ENCODE measurements at places on chromosomes 12 and 14. TPM values are rescaled to one million over a fixed set of nuclear protein-coding genes. Genes with fewer than 3 reads are reported as not detected.

DNA sequence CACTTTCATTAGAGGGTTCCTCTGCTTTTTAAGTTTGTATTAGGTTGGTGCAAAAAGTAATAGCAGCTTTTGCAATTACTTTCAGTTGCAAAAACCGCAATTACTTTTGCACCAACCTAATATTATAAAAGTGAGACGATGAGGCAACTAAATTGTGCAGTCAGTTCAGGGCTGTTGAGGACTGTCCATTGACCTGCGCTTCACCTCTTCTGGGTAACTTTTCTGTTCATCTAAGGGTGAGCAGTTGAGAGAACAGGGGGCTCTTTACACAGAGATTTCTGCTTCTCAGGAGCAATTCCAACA lies 191.3 kb downstream of the AACS start:
- no peaks in the 10 kb centered on the region for H3K4me1 ChIP-seq
- H3K4me3 ChIP-seq, result no peak overlapping the region
- no peak overlapping the region for H3K27ac ChIP-seq
- H3K27me3 ChIP-seq, result peaks cover 70% of the 10 kb centered on the region
- no peaks in the 10 kb centered on the region for H3K36me3 ChIP-seq
- DNase-seq, result no peak

ATP23 gene
- 5.2 TPM for total RNA-seq

DNA sequence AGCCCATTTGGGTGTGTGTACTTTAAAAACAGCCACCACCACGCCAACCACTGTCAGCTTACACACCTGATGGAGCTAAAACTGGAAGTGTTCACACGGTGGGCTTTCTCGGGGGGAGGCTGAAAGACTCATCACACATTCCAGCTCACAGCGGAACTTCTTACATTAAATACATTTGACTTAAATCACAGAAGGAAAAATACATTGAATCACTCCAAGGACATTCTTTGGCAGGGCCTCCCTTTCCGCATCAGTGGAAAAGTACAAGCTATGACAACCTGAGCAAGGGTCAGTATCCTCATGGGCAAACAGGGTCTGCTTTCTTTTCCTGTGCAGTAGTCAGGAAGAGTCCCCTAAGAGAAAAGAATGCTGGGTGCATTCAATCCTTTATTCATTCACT lies 31.0 kb upstream of the TC2N start:
- no peak overlapping the region for H3K27ac ChIP-seq
- peaks cover 12% of the 10 kb centered on the region for H3K27me3 ChIP-seq
- no peaks in the 10 kb centered on the region for H3K36me3 ChIP-seq

GRCh38 chr12:65294641-65295262 lies 16.3 kb downstream of the MSRB3 start:
- H3K36me3 ChIP-seq, result peaks cover 3% of the 10 kb centered on the region
- no peak for DNase-seq
- no peaks in the 10 kb centered on the region for H3K27me3 ChIP-seq
- H3K4me1 ChIP-seq, result peaks cover 7% of the 10 kb centered on the region
- H3K27ac ChIP-seq, result no peak overlapping the region

All from type B pancreatic cell (in vitro differentiated cells).